Muscle of arm (tissue), 14 donors: ENCODE measurements at places on chromosomes 2 and 18.

DNA sequence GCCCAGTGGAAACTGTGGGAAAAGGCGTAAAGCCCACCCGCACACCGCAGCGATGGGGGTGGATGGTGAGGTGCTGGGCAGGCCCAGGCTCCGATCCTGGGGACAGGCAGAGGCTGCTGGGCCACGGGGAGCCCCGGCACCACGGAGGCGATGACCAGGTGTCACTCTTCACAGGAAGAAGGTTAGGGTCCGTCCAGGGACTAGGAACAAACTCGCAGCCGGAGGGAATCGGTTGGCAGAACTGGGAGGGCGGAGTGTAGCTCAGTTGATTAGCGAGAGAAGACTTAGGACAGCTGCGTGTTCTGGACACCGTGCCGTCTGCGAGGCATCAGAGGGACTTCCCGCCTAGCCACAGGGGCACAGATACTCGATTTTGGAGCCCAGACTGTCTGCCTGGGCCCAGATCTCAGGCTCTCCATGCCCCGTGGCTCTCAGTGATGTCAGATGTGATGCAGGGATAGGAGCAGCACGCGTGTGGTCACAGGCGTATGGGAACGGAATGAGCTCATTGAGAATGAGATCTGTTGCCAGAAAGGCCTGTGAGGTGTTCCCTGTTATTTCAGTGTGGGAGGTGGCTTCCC, 16.1 kb upstream of the ALLC start:
- no peak for DNase-seq

DNA sequence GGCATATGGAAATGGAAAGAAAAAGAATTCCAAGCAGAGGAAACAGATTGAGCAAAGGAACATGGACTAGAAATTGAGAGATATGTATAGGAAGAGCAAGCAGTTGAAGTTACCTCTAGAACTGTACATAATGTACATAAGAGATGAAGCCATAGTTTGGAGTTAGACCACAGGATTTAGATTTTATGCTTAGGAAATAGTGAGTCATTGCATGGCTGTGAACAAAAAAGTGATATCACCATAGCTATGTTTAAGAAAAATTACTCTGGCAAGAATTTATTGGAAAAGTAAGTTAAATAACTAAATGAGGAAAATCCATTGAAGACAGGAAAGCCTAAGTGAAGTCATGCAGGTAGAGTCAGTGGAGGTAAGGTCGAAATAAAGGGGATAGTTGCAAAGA, 99.4 kb upstream of the GALNT5 start:
- no peak for DNase-seq

DNA sequence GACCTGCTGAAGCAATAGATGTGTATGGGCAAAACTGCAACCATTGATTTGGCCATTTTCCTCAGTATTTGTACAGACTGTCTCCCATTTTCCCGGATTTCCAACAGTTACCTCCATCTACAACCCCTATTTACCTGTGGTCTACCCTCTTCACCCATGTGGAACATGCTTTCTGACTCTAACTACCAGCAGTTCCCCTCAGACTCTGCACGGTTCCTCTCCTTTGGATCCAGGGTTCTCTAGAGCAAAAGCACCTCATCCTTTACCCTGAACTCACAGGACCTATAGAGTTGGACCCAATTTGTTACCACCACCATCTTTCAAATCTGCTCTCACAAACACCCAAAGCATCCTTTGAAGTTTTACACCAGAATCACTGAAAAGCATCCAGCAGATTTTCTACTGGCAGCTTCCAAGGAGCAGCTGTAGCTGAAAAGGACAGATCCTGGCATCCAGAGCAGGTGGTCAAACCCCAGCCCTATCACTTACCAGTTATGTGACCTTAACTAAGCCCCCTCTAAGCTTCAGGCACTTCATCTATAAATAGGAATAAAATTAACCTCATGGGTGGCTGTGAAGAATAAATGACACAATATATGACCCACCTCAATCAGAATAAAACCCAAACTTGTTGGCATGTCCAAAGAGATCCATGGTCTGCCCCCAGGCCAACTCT, 15.3 kb downstream of the CYTIP start:
- DNase-seq: no peak

GRCh38 chr2:105909215-105909614, 164.5 kb downstream of the NCK2 start:
- no peak for DNase-seq

DNA sequence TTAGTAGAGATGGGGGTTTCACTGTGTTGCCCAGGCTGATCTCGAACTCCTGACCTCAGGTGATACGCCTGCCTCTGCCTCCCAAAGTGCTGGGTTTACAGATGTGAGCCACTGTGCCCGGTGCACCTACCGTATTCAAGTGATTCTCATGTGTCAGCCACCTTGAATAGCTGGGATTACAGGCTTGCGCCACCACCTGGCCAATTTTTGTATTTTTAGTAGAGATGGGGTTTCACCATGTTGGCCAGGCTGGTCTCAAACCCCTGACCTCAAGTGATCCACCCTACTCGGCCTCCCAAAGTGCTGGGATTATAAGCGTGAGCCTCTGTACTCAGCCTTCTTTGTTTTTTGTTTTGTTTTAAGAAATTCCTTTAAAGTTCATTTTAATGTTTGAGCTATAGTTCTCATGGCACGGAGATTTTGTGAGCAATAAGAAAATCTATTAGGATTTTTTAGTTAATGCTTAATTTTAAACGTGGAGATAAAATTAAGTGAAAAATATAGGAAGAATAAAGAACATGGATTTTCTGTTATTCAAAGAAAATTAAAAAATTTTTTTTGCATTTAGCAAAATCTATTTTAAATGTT, 242.6 kb downstream of the PHLPP1 start:
- no peak for DNase-seq

GRCh38 chr2:24121066-24121465, 2.1 kb downstream of the PFN4 start:
- peak; percentile 78 for DNase-seq

DNA sequence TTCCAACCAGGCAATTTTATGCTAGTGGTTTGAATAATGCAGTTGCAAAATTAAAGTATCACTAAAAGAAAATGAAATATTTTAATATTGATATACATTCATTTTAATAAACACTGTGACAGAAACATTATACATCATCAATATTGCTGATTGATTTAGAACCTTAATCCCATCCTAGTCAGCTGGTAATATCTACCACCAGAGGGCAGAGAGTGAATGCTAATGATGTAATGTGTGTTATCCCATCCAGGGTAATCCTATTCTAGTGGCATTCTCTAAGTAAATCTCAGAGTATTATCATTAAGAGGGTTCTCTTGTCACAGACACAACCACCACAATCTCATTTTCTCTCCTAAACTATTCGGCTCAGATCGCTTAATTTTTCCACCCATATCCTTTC, 477.4 kb downstream of the CPS1 start:
- no peak for DNase-seq
